NCI-H1436 treated with DMSO at 0.1 percent for 48 hours (cell line): ENCODE measurements at places on chromosomes 11 and 22.

DNA sequence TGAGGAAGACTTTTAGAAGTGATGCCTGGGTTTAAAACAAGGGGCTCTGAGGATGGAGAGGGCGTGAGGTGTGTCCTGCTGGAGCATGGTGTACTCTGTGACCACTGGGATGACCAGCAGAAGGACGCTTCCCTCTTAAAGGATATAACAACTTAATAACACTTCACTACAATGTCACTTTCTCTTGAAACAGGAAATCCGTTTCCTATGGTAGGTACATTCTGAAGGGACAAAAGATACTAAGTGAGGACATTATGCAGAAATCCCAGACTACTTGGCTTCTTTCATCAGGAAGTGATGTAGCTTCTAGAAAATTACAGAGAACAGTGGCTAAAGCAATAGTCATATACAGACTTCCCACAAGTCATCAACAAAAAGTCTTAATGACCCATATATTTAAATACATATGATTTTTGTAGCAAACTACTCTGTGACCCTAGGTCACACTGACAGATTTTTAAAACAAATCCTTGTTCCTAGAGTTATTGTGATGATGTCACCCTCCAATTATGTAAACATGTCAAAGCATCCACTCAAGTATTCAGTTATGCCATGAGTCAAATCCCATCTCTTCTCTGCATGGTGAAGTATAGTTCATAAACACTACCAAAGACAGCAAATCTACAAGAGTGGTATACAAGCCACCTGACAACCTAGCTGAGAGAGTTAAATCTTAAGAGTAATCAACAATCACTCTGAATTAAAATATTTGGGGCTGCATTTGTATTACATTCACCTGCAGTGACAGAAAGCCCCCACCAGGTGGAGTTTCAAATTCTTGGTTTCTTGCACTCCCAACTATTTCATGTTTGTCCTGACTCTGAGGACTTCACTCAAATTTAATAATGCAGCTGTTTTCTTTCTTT lies 32.8 kb downstream of the PITPNB start:
- no peak for DNase-seq

- no peak for DNase-seq
Measured at GRCh38 chr11:78612721-78613377, 38.2 kb upstream of the NARS2 start.

DNA sequence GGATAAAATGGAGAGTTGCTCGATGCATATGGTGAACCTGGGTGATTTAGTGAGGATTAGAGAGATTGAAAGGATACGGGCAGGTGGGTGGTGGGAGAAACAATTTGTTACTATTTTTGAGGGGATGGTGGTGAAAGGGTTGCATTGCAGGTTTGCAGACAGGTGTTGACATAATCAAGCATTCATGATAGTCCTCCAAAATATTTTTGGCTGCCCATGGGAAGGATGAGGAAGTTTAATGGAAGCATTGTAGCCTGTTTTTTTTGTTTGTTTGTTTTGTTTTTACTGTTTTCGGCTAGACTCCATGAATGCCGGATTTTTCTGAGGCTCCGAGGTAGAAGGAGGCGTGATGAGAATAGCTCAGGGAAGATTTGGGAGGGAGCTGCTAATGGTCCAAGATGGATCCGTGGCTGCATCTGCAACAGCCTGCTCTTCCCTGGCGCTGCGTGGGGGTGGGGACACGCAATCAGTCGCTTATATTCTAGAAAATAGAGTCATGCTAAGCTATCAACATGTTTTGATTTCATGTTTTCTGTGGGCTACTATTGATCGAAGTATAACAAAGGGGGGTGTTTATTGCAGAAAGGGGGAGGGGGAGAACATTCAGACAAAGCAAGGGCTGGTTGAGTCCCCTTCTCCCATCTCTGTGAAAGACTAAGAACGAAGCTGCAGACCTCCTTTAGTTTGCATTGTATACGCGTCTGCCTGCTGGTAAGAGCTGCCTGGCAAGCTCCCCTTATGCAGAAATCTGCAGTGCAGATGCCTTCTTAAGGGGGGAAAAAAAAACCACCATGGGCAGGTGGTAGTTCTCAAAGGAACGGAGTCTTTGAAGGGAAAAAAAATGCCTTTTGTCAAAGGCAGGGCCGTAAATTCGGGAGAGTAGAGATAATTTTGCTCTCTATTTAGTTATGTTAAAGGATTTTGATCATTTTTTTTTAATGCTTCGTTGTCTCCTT lies 1.0 kb downstream of the RTN3 start:
- DNase-seq: no peak

- no peak for DNase-seq
Measured at GRCh38 chr11:122440811-122441665, 214.5 kb upstream of the UBASH3B start.

GRCh38 chr11:61694602-61694939 lies 14.4 kb downstream of the DAGLA start:
- DNase-seq: no peak
